ENCODE measurements at places on chromosomes 7 and 10. TPM values are rescaled to one million over a fixed set of nuclear protein-coding genes. Genes with fewer than 3 reads are reported as not detected.

DNA sequence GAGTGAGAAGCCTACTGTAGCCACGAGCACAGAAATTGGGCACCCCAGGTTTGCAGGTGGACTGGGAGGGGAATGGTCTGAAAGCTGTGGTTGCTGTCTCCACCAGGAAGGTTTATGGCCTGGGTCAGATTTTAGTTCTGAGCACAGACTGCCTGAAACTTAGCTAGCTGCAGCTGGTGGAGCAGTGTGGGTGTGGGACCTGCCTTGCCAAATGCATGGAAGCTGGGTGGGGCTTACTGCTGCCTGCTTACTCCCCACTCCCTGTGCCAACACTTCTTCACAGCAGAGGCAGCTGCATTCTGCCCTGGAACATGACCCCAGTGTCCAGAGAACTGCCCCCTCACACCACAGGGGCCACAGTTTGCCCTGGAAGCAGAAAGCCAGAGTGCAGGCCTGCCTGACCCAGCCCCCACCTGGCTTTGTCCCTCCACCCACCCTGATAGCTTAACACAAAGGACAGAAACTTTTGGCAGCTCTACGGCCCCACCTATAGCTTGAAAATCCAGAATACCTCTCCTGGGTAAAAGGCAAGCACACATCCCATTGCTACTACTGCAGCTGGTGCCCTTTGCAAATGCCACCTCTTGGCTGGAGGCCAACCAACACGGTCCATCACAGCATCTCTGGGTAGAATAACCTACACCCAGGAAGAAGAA is 281.6 kb downstream of the AGMO start:
- no peak for DNase-seq

DNA sequence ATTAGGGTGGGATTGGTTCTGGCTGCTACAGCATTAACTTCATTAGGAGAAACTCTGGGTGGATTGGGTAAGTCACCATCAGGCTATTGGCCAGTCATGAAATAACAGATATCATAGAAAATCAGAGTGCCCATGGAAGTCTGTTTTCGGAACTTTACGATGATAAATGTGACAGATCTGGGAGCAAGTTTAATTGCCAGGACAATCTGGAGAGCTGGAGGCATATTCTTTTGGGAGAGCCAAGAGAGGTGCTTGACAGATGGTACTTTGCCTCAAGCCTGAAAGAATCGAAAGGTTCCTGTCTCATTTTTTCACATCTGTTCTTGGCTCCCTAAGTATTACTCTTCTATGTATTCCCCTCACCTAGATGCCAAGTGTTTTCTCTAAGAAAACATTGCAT is 369.9 kb downstream of the CNTNAP2 start:
- DNase-seq, result no peak

- DNase-seq, result no peak
Observed at GRCh38 chr10:105681051-105681450, 1040.0 kb downstream of the SORCS3 start.

SGCE gene
- total RNA-seq, result 49.2 TPM

DNA sequence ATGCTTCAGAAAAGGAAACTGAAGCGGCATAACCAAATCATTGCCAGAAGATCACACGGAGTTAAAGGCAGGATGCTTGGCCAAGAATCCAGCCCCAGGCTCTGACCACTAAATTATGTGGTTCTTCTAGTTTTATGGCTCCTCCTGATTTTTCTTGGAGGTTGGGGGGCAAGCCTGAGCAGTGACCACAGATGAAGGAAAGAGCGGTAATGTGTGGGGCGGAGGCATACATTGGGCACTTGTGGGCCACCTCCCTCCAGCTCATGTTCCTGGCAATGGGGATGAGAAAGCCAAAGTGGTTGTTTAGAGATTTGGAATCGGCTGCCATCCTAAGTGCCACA is 3.2 kb downstream of the TRPV6 start:
- no peak for DNase-seq

- DNase-seq, result peak; percentile 45
Observed at GRCh38 chr10:132836832-132837540, 51.0 kb upstream of the NKX6-2 start.

HTR5A gene
- not detected for total RNA-seq

- DNase-seq, result no peak
Observed at GRCh38 chr10:13842117-13842516, 255.4 kb downstream of the PRPF18 start.

DNA sequence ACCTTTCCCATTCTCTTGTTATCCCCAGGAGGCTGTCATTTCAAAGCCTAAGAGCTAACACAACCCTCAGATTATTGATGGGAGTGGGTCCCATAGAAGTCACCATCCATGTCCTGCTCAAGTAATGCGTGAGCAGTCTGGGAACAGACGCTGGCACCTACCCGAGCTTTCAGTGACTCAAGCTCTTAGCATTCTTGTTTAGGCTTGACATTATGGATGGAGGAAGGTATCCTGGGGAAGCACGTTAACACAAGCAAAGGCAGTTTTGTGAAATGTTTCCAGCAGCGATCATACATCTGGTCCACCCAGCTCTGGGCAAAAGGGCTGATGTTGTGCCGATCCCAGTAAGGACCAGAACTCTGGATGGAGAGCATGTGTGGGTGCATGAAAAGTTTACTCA is 30.0 kb upstream of the AUTS2 start:
- DNase-seq, result no peak

- no peak for DNase-seq
Observed at GRCh38 chr10:100020142-100020885, 10.6 kb upstream of the DNMBP start.

DNA sequence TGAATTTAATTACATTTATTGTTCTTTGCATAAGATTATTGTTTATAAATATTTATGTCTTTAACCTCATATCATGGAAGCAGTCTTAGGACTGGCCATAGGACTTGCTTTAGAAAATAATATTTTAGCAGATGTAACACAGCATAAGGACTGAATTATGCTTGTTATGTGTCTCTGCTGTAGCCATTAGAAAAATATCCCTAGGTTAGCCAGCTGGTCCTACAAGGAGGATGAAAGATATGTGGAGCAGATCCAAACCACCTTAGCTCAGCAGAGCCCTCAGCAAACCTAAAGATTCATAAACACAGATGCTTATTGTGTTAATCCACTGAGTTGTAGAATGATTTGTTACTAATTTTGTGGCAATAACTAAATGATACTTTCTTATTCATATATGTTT is 166.0 kb upstream of the COL1A2 start:
- DNase-seq, result no peak

- no peak for DNase-seq
Observed at GRCh38 chr7:156897673-156898072, 4.7 kb upstream of the LMBR1 start.

- DNase-seq, result no peak
Observed at GRCh38 chr7:154871928-154872750, 130.8 kb downstream of the PAXIP1 start.

- DNase-seq, result no peak
Observed at GRCh38 chr7:112866424-112866823, 76.2 kb upstream of the TMEM168 start.

DNA sequence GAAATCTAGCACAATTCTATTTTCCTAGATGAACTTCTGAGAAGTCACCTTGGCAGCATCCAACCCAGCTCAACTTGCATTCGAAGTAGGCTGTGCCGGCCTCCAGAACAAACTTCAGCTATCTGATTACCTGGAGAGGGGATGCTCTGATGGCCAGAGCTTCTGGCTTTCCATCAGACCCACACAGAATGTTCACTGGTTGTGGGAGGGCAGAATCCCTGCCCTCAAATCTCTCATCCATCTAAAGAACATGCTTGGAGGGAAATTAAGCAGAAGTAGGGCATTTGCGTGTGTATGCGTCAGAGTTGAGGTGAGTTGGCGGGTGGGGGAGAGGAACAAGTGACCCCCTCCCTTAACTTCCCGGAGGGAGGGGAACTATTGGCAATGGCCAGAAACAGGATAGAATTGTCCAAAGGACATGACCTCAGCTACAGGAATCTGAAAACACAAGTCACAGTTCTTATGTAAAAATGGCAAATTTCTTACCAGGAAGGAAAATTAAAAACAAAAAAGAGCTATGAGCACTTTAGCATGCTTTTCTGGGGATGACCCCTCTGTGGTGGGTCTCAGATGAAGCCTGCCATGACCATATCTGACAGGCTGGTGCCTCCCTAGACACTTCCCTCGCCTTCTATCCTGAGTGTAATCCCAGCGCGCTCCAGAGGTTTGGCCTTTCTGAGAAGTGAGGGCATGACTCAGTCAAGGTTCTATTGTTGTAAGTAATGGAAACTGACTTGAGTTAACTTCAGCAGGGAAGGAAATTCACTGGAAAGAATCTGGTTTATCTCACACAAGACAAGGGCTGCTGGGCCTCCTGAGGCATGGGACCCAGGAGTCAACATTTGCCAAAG is 278.8 kb downstream of the RPS24 start:
- no peak for DNase-seq

GRCh38 chr7:96238976-96239766 is 82.7 kb downstream of the SLC25A13 start:
- no peak for DNase-seq

GRCh38 chr7:90626013-90626412 is 29.9 kb downstream of the CDK14 start:
- DNase-seq, result no peak

ZKSCAN1 gene
- 69.5 TPM for total RNA-seq

GRCh38 chr7:67595431-67596180 is 599.0 kb downstream of the TYW1 start:
- DNase-seq, result no peak

DNA sequence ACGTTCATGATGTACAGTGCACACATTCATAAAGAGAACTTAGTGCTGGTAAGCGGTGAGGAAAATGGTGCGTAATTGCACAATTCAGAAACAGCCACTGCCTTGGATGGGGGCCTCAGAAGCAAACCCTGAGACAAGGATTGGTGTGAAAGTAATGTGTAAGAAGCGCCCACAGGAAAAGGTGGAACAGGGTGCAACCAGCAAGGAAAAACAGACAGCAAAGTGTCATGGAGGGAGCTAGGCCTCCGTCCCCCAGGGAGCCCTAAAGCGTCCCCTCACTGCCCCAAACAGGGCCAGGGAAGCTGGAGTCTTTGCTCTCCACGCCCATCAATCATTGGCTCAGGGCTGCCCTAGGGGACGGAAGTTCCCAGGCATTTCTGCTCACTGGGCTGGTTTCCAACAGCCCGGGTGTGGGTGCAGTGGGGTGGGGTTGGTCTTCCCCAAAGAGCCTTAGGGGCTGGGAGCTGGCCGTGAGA is 9.6 kb upstream of the C10orf105 start:
- peak; percentile 44 for DNase-seq

SPDYE2B gene
- total RNA-seq, result not detected

GRCh38 chr10:98446661-98447221 is at the start of gene HPS1:
Gene HPS1, minus strand, starts transcription at chr10:98446935. Its CDS starts 3,695 bp downstream, at chr10:98443240.
- DNase-seq, result peak; percentile 85

GNAT3 gene
- not detected for total RNA-seq

TRPV6 gene
- total RNA-seq, result not detected

- DNase-seq, result peak; percentile 9
Observed at GRCh38 chr7:81594767-81595166, 175.1 kb downstream of the HGF start.

DNA sequence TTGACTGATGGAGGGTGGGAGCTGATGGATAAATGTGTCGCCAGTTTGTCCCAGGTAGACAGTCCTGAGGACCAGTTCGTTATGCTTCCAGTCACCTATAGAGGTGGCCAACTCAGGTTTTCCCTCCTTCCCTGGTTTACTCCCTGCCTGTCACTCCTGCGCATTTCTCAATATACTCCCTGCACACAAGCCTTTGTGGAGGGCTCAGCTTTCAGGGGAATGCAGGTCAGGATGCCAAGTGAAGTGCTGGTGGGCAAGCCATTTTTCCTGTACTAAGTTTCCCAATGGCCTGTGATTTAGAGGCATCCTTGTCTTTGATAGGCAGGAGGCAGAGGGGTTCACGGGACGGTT is 473.5 kb upstream of the ZMIZ1 start:
- no peak for DNase-seq

DNA sequence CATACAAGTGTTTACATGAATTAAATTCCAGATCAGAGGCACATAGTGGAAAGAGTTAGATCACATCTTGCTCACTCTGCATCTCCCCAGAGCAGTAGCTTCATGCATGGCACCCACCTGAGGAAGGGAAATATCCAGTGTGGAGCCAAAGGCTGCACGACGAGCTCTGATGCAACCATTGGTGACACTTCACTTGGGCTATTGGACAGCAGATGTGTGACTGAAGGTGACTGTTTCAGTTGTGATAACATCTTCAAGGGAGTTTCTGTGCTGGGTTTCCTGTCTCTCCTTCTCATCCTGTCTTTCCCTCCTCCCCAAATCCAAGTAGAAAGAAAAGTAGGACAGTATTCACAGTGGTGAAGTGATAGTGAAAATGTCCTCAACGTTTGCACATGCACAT is 115.0 kb downstream of the TAF3 start:
- DNase-seq, result no peak

GRCh38 chr10:119448628-119449584 is 93.6 kb downstream of the RGS10 start:
- DNase-seq, result no peak

DNA sequence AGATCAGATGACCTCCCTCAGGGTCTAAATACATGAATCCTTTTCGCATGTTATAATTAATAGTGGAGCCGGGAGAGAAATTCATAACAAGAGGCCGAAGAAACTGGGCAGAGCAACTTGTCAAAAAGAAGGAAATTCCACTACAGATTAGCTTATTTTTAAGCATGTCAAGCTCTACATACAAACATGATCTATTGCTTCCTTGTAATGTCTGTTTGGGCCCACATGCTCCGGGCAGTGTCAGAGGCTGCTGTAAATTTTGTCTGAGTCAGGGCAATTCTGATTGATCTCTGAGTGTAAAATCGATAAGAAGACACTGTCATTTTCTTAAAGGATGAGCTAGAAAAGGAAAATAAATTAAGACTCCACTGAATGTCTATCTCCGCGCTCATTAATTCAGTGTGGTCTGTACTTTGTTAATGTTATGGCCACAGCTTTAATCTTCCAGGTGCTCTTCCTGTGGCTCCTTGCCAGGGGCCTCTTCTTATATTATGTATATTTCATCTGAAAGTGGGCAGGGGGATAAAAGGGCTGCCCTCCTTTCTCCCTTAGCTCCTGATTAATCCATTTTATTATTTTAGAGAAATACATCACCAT is 194.1 kb upstream of the SP8 start:
- DNase-seq, result no peak

DNA sequence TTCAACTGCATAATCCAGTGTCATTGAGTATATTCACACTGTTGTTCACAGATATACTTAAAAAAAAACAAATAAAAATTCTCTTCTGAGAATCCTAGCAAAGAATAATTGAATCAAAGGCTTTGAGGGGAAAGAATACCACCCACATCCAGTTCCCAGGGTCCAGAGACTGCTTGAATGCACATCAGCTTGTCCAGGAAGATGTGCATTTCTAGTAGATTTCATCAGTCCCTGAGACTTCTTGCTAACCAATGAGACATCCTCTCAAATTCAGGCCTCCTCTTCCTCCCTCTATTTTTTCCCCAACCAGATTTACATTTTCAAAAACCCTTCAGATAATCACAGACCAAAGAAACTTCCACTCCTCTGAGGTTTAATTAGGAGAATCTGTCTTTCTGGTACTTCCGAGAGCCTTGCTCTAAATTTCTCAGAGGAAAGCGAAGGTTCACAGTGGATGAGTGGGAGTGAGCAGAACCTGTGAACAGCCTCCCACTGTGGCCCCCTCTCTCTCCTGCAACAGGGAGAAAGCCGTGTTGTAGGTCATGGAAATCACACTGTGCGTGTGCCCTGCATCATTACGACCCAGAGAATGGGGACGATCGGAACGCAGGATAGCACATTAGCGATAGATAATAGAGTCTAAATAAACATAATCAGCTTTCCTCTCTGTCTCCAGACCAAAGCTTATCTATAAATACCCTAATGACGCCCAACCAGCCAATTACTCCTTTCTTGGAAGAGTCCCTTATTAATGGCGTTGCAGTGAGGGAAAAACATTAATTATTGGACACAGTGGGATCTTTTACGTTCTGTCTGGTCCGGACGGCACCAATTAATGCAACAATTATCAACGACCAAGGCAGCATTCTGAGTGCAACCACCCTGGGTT is 212.5 kb downstream of the EMX2 start:
- DNase-seq, result no peak
